Activated CD4-positive, alpha-beta T cell treated with anti-CD3 and anti-CD28 coated beads, Interleukin-2, amount 10 ng/mL, durations not matched to agents 7 days and 5 days (primary cell): ENCODE measurements at places on chromosomes 7 and 10.

GRCh38 chr10:92990615-92991014, 70.0 kb upstream of the CYP26C1 start:
- H3K27ac ChIP-seq = no peak overlapping the region
- peak; percentile 10 for DNase-seq
- no peak overlapping the region for H3K4me3 ChIP-seq
- no peaks in the 10 kb centered on the region for H3K36me3 ChIP-seq
- peaks cover 16% of the 10 kb centered on the region for H3K4me1 ChIP-seq

GRCh38 chr7:109930049-109930448, 1160.9 kb upstream of the LRRN3 start:
- H3K27ac ChIP-seq = no peak overlapping the region
- H3K36me3 ChIP-seq = no peaks in the 10 kb centered on the region
- no peaks in the 10 kb centered on the region for H3K27me3 ChIP-seq
- H3K4me1 ChIP-seq = no peaks in the 10 kb centered on the region
- H3K4me3 ChIP-seq = no peak overlapping the region

- H3K4me3 ChIP-seq = peak overlapping the region; percentile 72
- peak; percentile 29 for DNase-seq
- H3K27ac ChIP-seq = no peak overlapping the region
- H3K36me3 ChIP-seq = no peaks in the 10 kb centered on the region
- H3K4me1 ChIP-seq = peaks cover 12% of the 10 kb centered on the region
These were observed 668 bp downstream of the GPR37 start for GRCh38 chr7:124764847-124765400.

GRCh38 chr10:78044179-78044578, 10.5 kb downstream of the RPS24 start:
- peaks cover 43% of the 10 kb centered on the region for H3K4me1 ChIP-seq
- DNase-seq = no peak
- no peak overlapping the region for H3K4me3 ChIP-seq
- H3K36me3 ChIP-seq = peaks cover 32% of the 10 kb centered on the region
- H3K27me3 ChIP-seq = no peaks in the 10 kb centered on the region

- no peak for DNase-seq
- no peak overlapping the region for H3K4me3 ChIP-seq
- H3K27ac ChIP-seq = no peak overlapping the region
- H3K36me3 ChIP-seq = no peaks in the 10 kb centered on the region
- H3K4me1 ChIP-seq = peaks cover 30% of the 10 kb centered on the region
- no peaks in the 10 kb centered on the region for H3K27me3 ChIP-seq
These were observed 109.0 kb upstream of the KLF6 start for GRCh38 chr10:3893901-3894563.

GRCh38 chr10:8279598-8279997, 225.1 kb downstream of the GATA3 start:
- DNase-seq = no peak
- no peak overlapping the region for H3K4me3 ChIP-seq
- H3K27me3 ChIP-seq = peaks cover 9% of the 10 kb centered on the region

DNA sequence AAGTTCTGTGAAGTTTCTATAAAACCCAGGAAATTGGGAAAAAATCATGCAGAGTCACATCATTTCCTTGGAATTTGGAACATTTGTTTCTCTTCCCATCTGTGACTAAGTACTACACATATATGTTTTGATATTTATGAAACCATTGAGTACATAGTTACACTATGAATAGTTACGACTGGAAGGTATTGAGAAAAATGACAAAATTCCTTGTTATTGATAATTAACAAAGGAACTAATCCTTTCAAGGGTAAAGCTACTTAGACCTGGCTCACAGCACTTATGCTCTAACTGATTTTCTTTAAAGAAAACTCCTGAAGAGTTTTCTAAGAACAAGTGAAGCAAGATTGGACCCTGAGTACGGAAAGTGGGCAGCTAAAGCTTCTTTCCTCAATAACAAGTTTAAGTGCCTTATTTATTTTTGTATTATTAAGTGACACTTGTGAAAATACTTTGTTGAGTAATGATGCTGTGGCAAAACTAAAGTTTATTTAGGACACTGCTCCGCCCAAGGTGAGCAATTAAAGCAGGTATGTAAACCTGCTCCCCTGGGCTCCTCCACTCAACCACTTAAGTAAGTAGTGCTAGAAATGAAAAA, 12.0 kb upstream of the GLCCI1 start:
- H3K27ac ChIP-seq = no peak overlapping the region
- DNase-seq = no peak
- no peak overlapping the region for H3K4me3 ChIP-seq
- H3K4me1 ChIP-seq = no peaks in the 10 kb centered on the region
- H3K36me3 ChIP-seq = peaks cover 7% of the 10 kb centered on the region

- no peaks in the 10 kb centered on the region for H3K27me3 ChIP-seq
- no peak overlapping the region for H3K27ac ChIP-seq
- no peaks in the 10 kb centered on the region for H3K4me1 ChIP-seq
- no peak overlapping the region for H3K4me3 ChIP-seq
These were observed 60.4 kb downstream of the SORCS1 start for GRCh38 chr10:107104026-107104652.

- H3K4me1 ChIP-seq = peaks cover 8% of the 10 kb centered on the region
- H3K4me3 ChIP-seq = no peak overlapping the region
- H3K27ac ChIP-seq = no peak overlapping the region
- no peaks in the 10 kb centered on the region for H3K27me3 ChIP-seq
- DNase-seq = no peak
These were observed 11.6 kb downstream of the HBP1 start for GRCh38 chr7:107180378-107180777.

- DNase-seq = no peak
- no peak overlapping the region for H3K27ac ChIP-seq
- no peaks in the 10 kb centered on the region for H3K27me3 ChIP-seq
- peaks cover 10% of the 10 kb centered on the region for H3K4me1 ChIP-seq
- H3K36me3 ChIP-seq = no peaks in the 10 kb centered on the region
- H3K4me3 ChIP-seq = no peak overlapping the region
These were observed 58.6 kb upstream of the ARID5B start for GRCh38 chr10:61842755-61843497.

GRCh38 chr7:135970682-135971365, 6.3 kb downstream of the MTPN start:
- H3K27me3 ChIP-seq = no peaks in the 10 kb centered on the region
- no peak overlapping the region for H3K4me3 ChIP-seq
- DNase-seq = no peak
- H3K4me1 ChIP-seq = peaks cover 74% of the 10 kb centered on the region

DNA sequence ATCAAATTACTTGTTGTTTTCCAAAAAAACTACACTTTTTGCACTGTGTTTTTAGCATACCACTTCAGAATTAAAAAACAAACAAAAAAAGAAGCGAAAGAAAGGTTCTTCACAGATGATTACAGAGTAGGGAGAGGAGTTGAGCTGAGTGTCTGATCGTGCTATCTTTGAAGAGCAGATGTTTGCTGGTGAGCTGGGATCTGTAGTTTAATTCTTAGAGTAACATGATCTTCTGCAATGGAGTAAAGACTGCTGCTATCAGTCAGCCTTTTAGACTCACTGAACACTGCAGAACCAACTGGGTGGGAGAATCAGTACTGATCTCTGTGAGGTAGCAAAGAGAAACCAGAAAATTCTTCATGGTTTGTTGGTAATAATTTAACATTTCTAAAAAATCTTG, 1197.8 kb upstream of the SORCS1 start:
- H3K36me3 ChIP-seq = no peaks in the 10 kb centered on the region
- H3K27ac ChIP-seq = no peak overlapping the region
- no peaks in the 10 kb centered on the region for H3K27me3 ChIP-seq
- no peak for DNase-seq

DNA sequence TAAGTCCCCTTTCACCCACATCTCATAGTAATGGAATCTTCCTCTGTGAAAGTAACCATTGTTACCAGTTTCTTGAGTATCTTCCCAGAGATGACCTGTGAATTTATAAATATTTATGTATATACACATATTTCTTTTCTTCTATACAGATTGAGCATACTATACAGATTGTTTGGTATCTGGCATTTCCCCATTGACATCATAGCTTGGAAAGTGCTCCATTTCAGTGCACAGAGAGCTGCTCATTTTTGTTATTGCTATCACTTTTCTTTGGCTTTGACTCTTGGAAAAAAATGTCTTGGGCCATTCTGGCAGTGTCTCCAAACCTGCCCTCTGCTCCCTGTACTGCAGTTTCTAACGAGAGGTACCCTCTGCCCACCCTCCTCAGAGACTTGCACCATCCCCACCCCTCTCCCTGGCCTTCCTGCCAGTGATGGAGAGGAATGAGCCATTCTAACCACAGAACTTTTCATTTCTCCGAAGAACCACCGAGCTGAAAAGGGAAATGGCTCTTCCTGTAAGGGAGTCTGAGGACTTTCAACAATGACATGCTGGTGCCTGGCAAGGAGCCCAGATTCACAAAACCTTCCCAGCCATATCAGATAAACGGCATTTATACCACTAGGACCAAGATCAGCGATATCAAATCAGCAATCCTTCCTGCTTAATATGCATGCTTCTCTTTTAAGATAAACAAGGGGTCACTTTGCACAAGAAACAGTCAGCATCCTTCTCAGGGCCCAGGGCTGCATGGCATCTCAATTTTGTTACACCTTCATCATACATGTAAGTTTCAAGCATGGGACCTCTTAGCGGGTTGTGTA, 19.7 kb upstream of the CCSER2 start:
- peak overlapping the region; percentile 27 for H3K4me3 ChIP-seq
- peaks cover 50% of the 10 kb centered on the region for H3K4me1 ChIP-seq
- H3K27ac ChIP-seq = peak overlapping the region; percentile 48
- H3K27me3 ChIP-seq = peaks cover 2% of the 10 kb centered on the region
- H3K36me3 ChIP-seq = peaks cover 6% of the 10 kb centered on the region
- DNase-seq = peak; percentile 38

DNA sequence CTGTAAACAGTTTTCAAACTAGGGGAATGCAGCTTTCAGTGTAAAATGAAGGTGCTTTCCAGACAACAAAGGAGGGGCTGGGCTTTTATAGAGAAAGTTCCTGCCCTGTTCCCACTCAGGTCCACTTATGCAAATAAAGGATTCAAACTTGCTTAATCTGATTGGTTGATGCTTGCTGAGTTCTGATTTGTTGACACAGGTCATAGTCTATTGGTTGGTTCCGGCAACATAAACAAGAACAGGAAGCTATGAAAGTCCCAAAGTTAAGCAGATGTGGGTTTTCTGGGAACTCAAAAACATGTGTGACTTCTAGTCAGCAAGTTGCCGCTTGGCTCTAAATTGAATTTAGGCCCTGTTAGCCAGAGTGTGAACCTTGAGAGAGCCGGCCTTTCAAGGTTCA, 194.2 kb upstream of the SVIL start:
- peaks cover 8% of the 10 kb centered on the region for H3K4me1 ChIP-seq
- peaks cover 2% of the 10 kb centered on the region for H3K36me3 ChIP-seq
- H3K27me3 ChIP-seq = no peaks in the 10 kb centered on the region
- H3K4me3 ChIP-seq = no peak overlapping the region
- no peak for DNase-seq

GRCh38 chr10:103513380-103514060, 20.0 kb downstream of the NEURL1 start:
- H3K27ac ChIP-seq = no peak overlapping the region
- no peak overlapping the region for H3K4me3 ChIP-seq
- H3K36me3 ChIP-seq = no peaks in the 10 kb centered on the region

GRCh38 chr10:49377256-49377655, 18.6 kb downstream of the DRGX start:
- DNase-seq = no peak
- H3K27me3 ChIP-seq = no peaks in the 10 kb centered on the region
- no peaks in the 10 kb centered on the region for H3K4me1 ChIP-seq
- no peaks in the 10 kb centered on the region for H3K36me3 ChIP-seq
- H3K27ac ChIP-seq = no peak overlapping the region

DNA sequence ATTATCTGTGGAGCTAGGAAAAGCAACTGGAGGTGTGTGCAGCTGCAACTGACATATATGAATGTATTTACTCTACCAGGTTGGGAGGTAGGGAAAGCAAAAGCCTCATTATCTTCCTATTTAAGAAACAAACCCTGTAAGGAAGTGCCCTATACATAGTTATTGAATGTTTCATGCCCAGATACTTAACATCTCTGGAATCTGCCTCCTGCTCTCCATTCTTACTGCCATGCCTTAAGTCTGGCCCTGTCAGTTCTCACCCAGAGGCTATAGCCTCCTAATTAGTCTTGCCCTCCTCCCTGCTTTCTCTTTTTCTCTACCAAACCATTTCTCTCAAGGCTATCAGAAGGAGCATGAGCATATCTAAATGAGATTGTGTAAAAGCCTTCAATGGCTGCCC, 542.6 kb upstream of the LRRN3 start:
- H3K36me3 ChIP-seq = no peaks in the 10 kb centered on the region
- DNase-seq = no peak
- no peaks in the 10 kb centered on the region for H3K27me3 ChIP-seq
- H3K4me3 ChIP-seq = no peak overlapping the region
- no peak overlapping the region for H3K27ac ChIP-seq
- H3K4me1 ChIP-seq = no peaks in the 10 kb centered on the region

GRCh38 chr7:72405418-72405817, 6.7 kb downstream of the CALN1 start:
- no peaks in the 10 kb centered on the region for H3K4me1 ChIP-seq
- H3K27me3 ChIP-seq = no peaks in the 10 kb centered on the region
- DNase-seq = no peak

GRCh38 chr7:16616542-16616941, 29.0 kb downstream of the ANKMY2 start:
- H3K36me3 ChIP-seq = peaks cover 22% of the 10 kb centered on the region
- H3K27ac ChIP-seq = no peak overlapping the region
- no peaks in the 10 kb centered on the region for H3K27me3 ChIP-seq
- no peak overlapping the region for H3K4me3 ChIP-seq
- H3K4me1 ChIP-seq = peaks cover 9% of the 10 kb centered on the region

- peak overlapping the region; percentile 69 for H3K27ac ChIP-seq
- H3K27me3 ChIP-seq = no peaks in the 10 kb centered on the region
- H3K36me3 ChIP-seq = peaks cover 26% of the 10 kb centered on the region
- no peak overlapping the region for H3K4me3 ChIP-seq
- peaks cover 23% of the 10 kb centered on the region for H3K4me1 ChIP-seq
These were observed 68.0 kb downstream of the VOPP1 start for GRCh38 chr7:55504093-55504859.

DNA sequence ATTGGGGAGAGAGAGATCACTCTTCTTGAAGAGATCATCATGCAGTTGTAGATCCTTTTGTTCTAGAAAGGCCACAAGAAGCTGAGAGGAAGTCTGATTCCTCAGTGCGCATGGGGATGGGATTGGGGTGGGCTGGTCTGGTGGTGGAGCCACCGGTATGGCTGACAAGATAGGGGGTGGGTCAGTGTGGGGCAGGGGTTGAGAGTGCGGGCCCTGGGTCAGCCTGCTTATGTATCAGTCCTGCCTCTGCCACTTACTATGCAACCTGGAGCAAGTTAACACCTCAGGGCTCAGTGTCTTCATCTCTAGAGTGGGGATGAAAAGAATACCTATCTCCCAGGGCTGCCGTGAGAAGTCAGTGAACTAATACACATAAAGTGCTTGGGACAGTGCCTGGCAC, 8.0 kb downstream of the SMARCD3 start:
- peaks cover 10% of the 10 kb centered on the region for H3K36me3 ChIP-seq
- peaks cover 27% of the 10 kb centered on the region for H3K4me1 ChIP-seq
- no peak for DNase-seq

- DNase-seq = no peak
- no peak overlapping the region for H3K27ac ChIP-seq
- no peaks in the 10 kb centered on the region for H3K4me1 ChIP-seq
- no peaks in the 10 kb centered on the region for H3K36me3 ChIP-seq
- no peak overlapping the region for H3K4me3 ChIP-seq
These were observed 5.3 kb downstream of the CPA1 start for GRCh38 chr7:130385600-130386066.

- no peak for DNase-seq
- H3K27ac ChIP-seq = no peak overlapping the region
- H3K36me3 ChIP-seq = peaks cover 19% of the 10 kb centered on the region
- peaks cover 4% of the 10 kb centered on the region for H3K4me1 ChIP-seq
- peaks cover 2% of the 10 kb centered on the region for H3K27me3 ChIP-seq
These were observed 11.2 kb downstream of the TRIM56 start for GRCh38 chr7:101096331-101096956.
